LoVo (cell line): ENCODE measurements at places on chromosomes 1 and 21.

DNA sequence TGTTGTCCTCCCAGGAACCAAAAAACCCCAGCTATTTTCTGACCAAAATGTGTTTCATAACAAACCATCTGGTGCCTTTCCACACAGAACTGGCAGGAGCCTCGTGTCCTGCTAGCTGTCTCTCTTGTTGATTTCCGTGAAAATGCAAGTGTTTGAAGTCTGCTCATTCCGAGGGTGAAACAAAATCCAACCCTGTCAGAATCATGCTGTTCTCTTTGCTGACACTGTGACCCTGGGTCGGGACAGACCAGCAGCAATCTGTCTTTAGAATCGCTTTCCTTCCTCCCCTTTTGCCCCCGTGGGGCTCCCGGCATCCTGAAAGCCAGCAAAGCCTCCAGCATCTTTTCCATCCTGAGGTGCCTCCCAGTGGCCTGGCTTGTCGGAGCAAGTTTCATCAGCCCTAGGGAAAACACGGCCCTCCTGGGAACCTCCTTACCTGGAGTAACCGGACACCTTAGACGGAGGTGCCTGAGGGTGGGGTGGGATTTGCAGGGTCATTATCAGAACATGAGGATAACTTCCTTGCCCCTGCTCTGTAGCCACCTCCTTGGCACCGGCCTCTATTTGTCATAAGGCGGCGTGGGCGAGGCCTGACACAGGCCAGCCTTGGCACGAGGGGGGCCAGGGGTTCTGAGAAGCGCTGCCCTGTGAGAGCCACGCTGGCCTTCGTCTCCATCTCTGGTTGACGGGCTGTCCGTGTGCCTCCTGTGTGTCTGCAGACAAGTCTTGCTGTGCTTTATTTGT lies 24.9 kb downstream of the LDLRAP1 start:
- no peak for DNase-seq

GRCh38 chr1:235999259-235999925 lies 65.5 kb downstream of the NID1 start:
- DNase-seq, result no peak

GRCh38 chr1:165734906-165735305 lies 33.8 kb downstream of the TMCO1 start:
- DNase-seq, result no peak

DNA sequence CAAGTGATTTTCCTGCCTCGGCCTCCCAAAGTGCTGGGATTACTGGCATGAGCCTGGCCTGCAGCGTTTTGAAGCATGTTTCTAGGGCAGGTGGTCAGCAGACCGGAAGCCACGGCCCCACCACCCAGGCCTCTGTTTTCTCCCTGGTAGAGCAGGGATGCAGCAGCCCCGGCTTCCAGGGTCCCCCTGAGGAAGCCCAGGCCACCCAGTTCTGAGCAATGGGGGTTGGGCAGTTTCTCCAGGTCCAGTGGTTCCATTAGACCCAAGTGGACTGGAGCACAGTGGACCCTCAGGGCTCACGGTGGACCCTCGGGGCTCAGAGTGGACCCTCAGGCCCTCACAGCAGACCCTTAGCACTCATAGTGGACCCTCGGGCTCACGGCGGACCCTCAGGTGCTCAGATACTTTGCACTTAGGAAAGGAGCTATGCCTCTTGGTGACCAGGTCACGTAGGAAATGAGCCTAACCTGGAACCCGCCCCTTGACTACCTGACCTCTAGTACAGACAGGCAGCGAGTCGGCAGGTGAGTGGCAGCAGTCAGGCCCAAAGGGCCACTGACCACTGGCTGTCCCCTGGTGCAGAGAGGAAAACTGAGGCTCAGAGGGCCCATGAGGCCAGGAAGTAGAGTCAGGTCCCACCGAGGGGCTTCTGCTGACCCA lies 4.6 kb upstream of the FNDC10 start:
- no peak for DNase-seq

DNA sequence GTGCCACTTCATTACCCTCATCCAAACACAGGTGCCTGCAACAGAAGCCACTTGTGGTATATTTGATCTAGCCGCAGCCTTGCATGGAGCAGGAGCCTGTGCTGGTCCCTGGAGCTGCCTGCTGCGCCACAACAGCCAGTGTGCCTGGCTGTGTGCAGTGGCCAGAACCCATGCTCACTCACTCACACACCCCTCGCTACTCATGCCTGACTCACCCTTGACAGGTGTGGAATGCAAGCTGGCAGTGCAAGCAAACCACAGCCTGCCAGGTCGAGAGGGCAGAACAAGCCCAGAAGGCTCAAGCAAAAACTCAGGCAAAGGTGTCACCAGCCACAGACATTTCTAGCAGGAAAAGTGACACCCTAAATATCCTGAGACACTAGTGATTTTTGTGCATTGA lies 1510.9 kb downstream of the KCNT2 start:
- DNase-seq, result peak; percentile 20

DNA sequence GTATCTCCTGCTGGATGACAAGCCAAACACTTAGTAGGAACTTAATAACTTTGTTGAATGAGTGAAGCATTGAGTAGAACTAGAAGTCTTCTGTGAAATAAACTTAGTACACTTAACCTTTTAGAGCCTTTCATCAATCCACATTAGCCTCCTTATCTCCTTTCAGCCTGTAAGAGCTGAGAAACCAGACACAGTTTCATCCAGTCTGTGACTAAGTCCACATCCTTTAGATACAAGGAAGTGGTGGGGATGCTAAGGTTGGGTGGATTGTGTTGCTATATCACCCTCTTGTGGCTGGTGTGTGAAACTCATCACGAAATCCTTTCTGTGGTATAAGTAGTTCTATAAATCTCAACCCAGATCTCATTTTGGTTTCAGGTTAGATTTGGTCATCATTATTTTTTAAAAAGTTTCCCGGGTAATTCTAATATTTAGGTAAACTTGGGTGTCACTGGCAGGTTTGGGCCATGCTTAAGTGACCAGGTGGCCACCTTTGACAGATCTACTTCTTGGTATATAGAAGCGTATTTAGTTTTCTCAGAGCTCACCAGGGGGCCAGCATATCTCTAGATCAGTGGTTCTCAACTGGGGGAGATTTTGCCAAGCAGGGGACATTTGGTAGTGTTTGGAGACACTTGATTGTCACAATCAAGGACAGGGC lies 27.8 kb upstream of the CD84 start:
- DNase-seq, result peak; percentile 82
